Nephron progenitor cell (in vitro differentiated cells): ENCODE measurements at places on chromosomes 7 and 10.

DNA sequence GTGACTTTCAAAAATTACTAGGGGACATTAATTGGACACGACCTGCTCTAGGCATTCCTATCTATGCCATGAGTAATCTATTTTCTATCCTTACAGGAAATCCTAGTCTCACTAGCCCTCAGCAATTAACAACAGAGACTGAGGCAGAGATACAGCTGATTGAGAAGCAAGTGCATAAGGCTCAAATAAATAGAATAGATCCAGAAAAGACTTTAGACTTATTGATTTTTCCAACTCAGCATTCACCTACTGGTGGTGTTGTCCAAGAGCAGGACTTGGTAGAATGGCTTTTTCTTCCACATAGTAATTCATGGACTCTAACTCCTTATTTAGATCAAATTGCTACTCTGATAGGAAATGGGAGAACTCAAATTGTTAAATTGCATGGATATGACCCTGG is 148.0 kb downstream of the ZNF33B start:
- DNase-seq = no peak

GRCh38 chr10:14532473-14533251 is 201.9 kb upstream of the FRMD4A start:
- no peak for DNase-seq

- DNase-seq = no peak
Observed at GRCh38 chr7:110867771-110868170, 223.2 kb upstream of the LRRN3 start.

DNA sequence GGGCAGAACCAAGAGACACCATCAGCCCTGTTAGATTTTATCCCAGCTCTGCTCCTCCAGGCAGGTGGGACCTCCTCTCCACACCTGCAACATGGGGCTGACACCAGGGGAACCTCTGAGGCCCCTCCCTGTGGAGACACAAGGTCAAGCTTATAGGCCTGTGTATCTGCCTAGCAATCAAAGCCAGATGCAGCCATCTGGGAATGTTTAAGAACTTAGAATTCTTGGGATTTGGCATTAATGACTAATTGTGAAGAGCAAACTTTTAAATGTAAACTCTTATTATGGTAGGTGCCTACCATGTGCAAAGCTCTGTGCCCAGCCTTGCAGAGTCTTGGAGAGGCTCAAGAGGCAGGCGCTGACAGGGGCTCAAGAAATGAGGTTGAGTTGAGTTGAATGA is 52.1 kb downstream of the TBATA start:
- DNase-seq = no peak

DNA sequence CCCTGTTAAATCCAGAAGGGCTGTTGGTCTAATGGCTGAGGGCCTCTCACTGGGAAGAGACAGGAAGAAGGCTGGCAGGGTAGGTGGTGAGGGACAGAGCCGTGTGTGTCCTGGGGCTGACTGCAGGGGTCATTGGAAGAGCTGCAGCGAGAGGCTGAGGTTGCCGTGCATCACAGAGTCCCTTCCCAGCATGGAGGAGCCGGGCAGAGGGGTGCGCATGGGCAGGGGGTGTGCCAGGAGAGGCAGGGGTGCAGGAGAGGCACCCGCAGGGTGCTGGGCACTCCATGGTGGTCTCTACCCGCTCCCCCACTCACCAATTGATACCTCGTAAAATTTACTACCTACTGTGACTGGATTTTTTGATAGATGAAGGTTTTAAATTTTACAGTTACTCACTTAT is 124.3 kb downstream of the ACTR3B start:
- no peak for DNase-seq

GRCh38 chr10:47047577-47048525 is 136.6 kb downstream of the PTPN20 start:
- DNase-seq = peak; percentile 89

- no peak for DNase-seq
Observed at GRCh38 chr7:88665892-88666514, 93.5 kb upstream of the ZNF804B start.

GRCh38 chr7:37018954-37019353 is 294.7 kb upstream of the AOAH start:
- no peak for DNase-seq

DNA sequence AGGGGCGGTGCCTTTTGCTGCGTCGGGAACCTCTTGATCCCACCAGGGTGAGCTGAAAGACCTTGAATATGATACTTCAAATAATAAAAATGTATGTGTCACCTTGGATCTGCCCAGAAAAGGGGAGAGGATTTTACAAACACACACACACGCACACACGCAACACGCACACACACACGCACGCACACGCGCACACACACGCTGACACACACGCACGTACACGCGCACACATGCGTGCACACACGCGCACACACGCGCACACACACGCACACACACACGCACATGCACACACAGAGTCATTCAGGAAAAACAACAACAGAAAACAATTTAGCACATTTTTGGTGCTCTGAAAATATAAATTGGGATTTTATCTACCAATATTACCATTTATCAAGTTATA is 379.5 kb downstream of the PAXIP1 start:
- DNase-seq = no peak

DNA sequence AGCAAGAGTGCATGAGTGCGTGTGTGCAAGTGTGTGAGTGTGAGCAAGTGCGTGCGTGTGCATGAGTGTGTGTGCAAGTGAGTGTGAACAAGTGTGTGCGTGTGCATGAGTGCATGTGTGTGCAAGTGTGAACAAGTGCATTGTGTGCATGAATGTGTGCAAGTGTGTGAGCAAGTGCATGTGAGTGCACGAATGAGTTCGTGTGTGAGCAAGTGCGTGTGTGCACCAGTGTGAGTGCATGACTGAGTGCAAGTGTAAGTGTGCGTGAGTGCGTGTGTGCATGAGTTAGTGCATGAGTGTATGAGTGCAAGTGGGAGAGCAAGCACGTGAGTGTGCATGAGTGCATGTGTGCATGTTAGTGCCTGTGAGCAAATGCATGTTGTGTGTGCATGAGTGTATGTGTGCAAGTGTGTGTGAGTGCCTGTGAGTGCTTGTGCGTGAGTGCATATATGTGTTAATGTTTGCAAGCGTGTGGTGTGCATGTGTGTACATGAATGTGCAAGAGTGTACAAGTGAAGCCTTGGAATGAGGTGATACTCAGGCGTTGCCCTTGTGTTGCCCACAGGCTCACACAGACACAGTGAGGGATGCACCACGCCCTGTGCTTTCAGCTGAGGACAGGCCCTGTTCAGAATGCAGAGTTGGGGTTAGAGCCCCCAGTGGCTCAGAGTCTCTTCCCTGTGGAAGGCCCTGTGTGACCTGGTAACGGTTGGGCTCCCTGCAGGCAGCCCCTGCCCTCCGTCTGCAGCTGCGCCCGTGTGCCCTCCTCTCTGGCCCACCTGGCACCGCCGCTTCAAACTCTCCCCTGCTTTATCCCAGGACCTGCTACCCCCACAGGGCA is 97.1 kb downstream of the NKX6-2 start:
- DNase-seq = no peak

DNA sequence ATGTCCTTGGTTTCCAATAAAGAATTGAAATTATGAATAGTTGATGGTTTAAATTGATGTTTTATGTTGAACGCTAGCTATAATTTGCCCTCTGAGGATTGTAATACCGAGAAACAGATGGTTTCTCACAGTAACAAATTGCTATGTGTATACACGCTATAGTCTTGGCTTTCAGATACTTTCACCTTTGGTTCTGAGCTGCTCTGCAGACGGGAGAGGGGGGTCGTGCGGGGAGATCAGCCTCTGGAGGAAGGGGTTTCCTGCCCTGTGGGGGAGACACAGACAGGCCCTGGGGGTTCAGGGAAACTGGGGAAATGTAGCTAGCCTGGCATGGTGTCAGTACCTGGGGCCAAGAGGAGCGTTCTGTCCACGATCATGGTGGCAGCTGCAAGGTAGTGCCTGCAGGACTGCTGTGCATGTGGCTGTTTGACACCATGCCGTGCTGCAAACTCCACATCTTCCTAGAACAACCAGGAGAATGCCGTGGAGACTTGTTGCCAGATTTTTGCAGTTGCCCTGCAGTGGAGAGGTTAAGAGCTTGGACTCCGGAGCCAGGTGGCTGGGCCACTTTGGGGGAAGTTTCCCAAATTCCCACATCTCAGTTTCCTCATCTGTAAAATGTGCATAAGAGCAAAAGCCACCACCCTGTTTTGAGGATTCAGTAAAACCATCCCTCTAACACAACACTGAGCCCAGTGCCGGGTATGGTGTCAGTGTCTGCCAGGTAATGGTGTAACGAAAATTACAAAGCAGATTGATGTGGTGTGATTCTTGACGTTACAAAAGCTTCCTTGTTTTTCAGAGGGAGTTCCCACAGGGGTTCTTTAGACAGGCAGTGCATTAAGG is 167.9 kb downstream of the CUX1 start:
- DNase-seq = no peak

DNA sequence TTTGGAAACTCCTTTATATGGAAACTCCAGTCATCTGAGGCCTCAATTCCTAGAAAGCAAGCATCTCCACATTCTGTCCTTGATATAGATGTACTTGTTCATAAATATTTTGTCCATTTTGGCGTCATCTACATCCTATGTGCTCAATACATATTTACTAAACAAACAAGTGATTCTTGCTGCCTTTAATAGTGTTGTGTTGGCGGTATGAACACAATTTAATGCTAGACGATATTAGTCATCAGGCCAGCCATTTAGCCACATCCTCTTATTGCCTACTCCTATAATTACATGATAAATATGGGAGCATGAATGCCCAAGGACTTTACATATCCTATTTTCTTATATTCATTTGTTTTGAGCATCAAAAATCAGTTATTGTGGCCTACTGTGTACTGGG is 18.5 kb upstream of the IFRD1 start:
- DNase-seq = no peak

GRCh38 chr7:125059861-125060456 is 130.3 kb upstream of the POT1 start:
- no peak for DNase-seq

DNA sequence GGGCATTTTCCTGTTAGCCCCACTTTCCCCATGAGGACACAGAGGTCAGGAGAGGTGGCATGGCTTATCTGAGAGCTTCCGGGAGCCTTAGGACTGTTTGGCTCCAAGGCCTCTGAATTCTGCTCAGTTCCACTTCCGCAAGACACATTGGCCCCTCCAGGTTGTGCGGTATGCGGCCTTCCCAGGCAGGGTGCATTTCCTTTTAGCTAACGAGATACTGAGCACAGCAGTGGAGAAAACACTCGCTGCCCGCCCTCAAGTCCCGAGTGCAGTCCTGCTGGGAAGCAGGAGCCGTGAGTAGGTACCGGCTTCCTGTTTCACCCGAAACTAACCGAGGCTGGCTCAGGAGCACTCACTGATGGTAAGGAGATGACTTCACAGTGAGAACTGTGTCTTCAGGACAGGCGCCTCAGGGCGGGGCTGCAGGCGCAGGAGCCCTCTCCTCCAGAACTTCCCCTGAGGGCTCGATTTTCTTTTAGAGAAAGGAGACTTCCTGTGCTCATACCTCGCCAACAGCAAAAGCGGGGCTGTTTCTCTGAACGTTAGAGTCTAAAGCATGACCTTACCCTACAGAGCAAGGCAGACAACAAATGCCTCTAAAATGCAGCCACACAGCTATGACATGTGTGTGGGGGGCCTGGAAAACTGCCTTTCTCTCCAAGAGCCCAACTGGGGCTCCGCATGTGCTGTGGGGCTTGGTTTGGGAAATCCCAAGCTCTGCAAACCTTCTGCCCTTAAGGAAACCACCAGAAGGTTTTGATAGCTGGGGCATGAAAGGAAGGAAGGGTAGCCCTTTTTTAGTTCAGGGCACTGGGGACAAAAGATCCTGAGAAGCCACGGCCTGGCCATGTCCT is 25.9 kb downstream of the RGS10 start:
- DNase-seq = no peak

DNA sequence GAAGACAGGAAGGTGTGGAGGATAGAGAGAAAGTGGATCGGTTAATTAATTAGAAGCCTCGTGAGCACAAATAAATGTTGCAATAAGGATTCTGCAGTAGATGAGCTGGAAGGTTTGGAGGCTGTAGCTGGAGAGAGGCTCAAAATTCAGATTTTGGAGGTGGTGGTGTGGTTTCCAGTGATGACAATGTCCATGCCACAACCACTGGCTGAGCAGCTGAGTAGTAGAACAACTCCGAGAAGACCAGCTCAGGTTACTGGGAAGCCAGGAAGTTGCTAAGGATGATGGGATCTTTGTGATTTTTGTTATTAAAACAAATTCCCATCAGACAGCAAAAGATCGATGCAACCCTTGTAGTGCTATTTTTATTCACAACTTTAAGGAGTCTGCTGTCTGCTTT is 7.7 kb downstream of the SLC26A4 start:
- no peak for DNase-seq

DNA sequence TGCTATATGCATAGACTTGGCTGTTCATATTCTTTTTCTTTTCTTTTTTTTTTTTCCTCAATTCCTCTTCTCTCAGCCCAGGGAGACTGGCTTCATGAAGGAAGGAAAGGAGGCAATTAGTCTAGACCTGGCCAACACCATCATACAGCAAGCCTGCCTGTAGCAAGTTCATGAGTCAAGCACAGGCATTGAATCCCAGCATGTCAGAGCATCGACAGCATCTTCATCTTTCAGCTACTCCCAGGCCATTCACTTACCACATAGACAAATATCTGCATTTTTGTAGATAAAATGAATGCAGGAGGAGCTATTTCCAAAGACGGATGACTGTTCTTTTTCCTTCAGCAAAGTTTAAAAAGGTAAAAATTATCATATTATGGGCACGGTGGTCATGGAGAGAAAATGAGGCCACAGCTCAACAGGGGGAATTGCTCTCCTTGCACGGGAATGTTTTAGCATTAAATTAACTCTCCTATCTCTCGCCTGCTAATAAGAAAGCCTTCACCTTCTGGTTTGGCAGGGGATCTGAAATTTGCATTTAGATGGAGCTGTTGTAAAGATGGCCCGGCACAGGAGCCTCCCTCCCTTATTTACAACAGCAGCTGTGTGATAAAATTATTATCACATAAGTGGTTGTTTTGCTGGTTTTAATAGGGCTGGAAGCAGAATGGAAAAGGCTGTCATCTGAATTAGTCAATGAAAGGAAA is 626.5 kb upstream of the AUTS2 start:
- no peak for DNase-seq

- no peak for DNase-seq
Observed at GRCh38 chr10:103783681-103784080, 71.7 kb downstream of the SH3PXD2A start.

DNA sequence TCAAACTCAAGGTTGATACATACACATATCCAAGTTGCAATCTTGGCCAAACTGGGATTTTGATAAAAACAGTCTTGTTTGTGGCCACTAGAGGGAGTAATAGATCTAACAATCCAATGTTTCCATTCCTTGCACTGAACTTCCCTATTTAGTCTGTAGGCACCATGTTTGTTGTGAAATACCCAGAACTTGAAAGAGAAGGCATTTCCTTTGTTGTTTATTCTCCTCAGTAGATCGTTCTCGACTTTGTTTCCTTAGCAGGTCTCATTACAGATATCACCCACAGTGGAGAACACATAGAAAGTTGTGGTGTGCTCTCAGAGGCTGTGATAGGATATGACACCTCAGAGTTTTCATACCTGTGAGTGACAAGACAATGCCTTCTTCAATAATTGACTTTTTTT is 70.3 kb upstream of the MXI1 start:
- no peak for DNase-seq

- no peak for DNase-seq
Observed at GRCh38 chr10:77640167-77640566, 2.6 kb upstream of the KCNMA1 start.

- no peak for DNase-seq
Observed at GRCh38 chr7:131231381-131232220, 96.1 kb upstream of the MKLN1 start.

GRCh38 chr10:67079126-67079525 is 153.3 kb downstream of the LRRTM3 start:
- DNase-seq = no peak

- no peak for DNase-seq
Observed at GRCh38 chr7:131620673-131621609, 64.5 kb upstream of the PODXL start.
